ENCODE measurements at places on chromosomes 2 and 18.

DNA sequence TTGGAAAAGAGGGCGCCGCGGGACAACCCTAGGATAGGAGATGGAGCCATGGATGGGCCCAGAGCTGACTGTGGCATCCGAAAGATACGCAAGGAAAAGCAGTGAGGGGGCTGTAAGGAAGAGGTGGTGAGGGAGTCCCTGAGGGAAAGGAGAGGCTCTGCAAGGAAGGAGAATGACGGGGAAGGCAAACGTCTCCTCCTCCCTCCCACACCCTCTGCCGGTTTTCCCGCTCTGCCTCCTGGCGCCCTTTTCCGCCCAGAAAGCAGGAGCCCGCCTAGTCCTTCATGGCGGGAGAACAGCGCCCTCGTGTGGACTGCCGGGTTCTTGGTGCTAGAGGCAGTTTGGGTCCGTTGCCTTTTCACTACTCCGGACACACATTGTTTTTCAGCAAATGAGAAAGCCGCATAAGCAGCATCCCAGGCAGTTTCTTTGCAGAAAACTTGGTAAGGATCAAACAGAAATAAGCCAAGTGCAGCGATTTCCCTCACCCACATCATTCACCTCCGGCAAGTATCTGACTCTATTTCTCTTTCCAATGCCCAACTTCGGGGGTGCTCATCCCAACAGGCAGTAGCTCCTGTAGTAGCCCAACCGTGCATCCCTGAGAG lies 200.4 kb downstream of the INO80D start:
- DNase-seq, result peak; percentile 58

DNA sequence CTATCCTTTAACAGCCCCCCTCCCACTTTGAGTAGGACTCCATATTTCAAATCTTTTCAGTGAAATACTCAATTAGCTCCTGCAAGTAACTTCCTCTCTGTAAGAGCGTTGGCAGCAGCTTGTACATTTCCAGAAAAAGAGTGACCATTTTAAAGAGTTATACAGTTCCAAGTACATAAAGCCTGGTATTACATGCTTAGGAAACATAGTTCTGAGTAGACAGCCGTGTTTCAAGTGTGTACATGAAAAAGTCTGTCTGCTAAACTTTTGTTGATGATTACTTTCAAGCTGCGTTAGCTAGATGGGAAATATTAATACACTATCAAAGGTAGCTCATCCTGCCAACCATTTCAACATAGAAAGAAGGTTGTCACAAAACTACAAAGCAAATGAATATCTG lies 112.8 kb downstream of the ZNF521 start:
- DNase-seq, result no peak

DNA sequence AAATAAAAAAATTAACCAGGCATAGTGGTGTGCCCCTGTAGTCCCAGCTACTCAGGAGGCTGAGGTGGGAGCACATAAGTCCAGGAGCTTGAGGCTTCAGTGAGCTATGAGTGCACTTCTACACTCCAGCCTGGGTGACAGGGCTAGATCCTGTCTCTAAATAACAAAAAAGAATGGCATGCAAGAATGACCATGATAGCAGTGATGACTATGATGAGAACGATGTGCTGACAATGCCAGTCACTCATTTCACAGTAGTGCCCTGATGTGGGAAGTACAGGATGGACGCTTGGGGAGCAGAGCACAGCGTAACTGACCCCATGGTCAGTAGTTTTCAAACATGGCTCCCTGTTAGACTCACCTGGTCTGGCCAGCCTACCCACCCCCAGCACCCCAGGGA lies 139.1 kb downstream of the VAPA start:
- no peak for DNase-seq

DNA sequence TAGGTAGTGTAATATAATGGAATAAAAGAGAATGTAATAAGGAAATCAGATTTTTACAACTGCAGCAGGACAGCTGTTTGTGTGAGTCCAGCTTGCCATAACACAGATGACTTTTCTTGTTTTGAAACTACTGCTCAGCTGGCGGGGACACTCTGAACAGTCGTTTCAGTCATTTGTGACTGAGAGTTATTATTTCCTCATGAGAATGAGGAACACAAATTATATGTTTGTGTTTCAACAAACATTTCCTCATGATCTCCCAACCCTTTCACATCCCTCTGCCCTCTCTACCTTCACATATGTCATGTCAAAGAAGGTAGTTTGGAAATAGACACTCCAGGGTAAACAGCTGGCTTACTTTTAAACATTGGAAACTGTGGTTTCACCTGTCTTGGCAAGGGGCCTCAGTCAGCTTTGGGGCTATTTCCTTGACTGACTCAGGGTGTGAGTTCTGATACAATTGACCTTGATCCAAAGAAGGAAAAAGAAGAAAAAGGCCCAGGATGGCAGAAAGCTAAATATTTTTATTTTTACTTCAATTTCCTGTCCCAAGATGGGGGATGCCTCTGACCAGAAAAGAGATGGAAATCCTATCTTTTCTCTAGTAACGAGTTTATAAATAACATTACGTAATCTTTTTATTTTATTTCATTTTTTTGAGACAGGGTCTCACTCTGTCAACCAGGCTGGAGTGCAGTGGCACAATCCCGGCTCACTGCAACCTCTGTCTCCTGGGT lies 593 bp downstream of the SP140L start:
- no peak for DNase-seq

DNA sequence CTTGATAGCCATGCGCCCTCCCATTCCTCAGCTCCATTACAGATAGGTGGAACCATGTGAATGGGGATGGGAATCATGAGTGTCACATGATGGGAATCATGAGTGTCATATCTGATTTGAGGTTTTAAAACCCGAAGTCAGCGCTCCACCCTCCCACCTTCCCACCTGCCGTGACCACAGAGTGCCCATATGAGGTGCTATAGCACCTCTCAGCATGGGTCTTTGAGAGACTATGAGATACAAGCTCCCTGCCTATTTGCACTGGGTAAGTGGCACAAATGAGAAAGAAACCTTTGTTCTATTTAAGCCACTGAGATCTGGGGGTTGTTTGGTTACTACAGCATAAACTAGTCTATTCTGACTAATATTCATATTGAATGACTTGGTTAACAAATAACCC lies 78.5 kb upstream of the PTPRM start:
- no peak for DNase-seq

DNA sequence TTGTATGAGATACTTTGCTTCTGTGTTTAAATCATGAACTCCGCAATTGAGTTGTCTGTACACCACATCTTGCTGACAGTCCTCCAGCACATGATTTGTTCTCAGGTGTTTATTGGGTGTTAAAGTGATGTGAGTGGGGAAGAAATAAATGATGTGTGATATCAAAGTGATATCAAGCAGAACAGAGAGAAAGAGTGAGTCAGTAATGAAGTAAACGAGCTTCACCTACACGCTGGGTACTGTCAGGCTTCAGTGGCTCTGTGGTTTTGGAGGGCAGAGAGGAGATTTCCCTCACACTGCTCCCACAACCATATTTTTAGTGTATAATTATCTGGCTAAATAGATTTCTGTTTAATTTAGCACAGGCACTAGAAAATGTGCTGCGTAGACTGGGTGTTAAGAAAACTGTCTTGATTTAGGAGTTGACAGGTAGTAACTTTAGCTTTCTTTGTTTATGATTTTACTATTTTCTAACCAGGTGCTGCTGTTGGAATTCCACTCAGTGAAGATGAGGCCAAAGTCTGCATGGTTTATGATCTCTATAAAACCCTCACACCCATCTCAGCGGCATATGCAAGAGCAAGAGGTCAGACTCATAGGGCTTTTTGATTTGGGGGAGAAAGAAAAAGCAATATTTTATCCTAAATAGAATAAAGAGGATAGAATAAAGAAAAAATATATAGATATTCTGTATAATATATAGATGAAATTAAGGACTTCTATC lies 21.2 kb downstream of the ATIC start:
- DNase-seq, result no peak

GRCh38 chr2:94960751-94961150 lies 64.8 kb upstream of the MAL start:
- no peak for DNase-seq

GRCh38 chr2:29749843-29750242 lies 171.5 kb downstream of the ALK start:
- DNase-seq, result no peak

GRCh38 chr2:171407030-171407675 lies 26.6 kb downstream of the METTL8 start:
- no peak for DNase-seq

DNA sequence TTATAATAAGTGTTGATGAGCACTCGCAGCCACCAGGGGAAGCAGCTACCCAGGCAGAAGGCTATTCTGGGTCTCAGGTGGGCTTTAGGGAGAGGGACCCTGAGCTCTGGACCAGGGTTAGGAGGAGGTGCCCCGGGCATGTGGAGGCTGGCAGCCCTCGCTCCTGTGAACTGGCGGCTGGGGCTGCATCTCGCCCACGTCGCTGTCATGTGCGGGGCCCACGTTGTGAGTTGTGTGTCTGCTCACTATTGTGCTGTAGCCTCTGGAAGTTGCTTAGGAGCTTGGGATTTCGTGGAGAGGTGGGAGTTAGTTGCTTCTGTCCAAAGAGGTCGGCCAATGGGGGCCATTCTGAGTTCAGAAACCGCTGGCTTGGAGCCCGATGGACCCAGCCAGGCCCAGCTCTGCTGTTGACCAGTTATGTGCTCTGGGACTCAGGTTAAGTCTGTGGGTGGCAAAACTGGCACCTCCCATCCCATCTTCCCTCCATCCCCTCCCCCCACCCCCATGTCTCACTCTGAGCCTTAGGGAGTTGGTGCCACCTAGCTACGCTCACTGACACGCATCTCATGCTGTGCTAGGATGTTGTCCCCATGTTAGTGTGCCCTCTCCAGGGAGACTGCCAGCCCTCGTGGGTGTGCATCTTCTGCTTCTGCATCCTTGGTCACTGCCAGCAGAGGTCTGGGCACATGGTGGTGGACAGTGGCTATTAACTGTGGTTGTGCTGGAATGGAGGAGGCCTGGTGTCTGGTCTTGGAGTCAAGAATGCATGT lies 18.5 kb downstream of the RRM2 start:
- DNase-seq, result no peak

DNA sequence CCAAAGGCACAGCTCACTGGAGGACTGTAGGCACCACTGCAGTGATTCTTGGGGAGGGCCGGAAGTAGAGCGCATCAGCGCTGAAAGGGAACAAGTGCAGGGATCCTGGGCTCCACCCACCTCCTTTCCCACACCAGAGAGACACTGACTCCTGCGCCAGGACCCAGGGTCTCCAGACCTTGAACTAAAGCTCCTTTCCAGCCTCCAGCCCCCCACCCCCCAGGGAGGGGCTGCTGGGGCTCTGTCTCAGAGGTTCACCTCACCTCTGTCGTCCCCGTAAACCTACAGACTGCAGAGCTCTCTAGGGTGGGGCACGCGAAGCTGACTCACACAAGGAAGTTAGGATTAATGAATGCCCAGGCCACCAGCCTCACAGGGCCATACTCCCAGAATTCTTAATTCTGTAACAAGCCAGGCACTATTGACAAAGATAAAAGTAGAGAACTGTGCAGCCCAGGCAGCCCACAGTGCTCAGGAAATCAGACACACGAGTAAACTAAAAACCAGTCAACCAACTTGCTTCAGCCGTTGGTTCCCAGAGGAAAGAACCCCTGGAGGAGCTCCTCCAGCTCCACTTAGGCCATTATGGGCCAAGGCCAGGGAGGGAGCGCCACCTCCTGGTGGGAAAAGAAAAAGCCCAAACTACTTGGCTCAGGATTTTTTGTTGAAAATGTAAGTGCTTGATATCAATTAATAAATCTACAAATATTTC lies 45.1 kb upstream of the ACAA2 start:
- DNase-seq, result peak; percentile 48

DNA sequence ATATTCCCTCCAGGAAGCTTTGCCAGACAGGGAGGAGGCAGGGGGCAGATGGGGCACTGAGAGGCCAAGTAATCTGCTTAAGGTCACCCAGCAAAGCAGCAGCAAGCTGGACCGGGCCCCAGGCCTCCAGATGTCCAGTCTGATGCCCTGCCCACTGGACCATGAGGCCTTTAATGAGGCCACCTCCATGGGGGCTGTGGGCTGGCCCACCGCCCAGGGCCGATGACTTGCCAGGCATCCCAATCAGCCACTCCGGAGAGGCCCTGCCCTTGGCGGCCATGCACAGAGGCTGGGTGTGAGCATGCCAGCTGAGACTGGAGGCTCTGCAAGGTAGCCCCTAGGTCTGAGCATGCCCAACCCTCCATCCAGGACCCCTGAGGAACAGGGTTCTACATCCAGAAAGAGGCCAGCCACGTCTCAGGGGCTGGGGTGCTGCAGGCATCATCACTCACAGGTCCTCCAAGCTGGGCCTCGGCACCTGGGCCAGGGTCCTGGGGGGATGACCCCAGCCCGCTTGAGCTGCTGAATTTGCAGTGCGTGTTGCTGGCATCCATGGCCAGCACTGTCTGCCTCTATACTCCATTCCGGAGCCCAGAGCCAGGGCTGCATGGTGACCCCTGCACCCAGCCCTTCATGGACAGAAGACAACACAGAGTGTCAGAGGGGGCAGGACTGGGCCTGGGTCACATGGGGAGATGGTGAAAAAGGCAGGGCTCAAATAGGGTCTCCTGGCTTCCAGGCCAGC lies 164.2 kb downstream of the INHBB start:
- no peak for DNase-seq

- no peak for DNase-seq
Measured at GRCh38 chr2:8144131-8144631, 537.7 kb upstream of the ID2 start.

GRCh38 chr18:21853016-21853415 lies 112.4 kb downstream of the MIB1 start:
- no peak for DNase-seq

DNA sequence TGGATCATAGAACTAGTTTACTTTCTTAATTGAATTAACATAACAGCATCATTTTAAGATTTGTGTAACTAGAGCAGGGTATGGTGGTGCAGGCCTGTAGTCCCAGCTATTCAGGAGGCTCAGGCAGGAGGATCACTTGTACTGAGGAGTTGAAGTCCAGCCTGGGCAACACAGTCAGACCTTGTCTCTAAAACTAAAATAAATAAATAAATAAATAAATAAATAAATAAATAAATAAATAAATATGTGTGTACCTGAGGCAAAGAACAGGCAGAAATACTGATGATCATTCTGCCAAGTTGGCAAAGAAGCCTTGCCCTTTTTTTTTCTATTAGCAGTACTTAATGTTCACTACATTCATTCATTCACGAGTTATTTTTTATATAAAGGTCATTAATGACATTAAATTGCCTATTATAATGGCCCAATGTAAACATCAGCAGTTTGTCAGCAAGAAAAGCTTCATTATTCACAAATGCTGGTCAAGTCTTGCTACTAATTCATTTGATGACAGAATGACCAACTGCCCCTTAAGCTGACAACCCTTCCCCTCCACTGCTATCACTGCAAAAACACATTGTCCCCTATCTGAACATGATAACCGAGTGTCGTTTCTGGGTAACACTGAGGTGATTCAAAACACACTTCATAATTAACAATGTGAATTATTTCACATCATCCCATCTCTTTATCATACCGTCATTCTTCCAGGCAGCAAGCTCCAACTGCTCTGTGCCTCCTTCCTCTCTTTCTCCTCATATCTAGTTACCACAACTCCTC lies 39.0 kb downstream of the ARL5A start:
- no peak for DNase-seq

GRCh38 chr2:3823748-3824147 lies 120.4 kb downstream of the DCDC2C start:
- DNase-seq, result no peak

Measured in CD4-positive, alpha-beta T cell (primary cell).